ENCODE measurements at places on chromosomes 3 and 15.
A peak's percentile ranks its signal among the peaks of the same experiment; 100 is the strongest.

DNA sequence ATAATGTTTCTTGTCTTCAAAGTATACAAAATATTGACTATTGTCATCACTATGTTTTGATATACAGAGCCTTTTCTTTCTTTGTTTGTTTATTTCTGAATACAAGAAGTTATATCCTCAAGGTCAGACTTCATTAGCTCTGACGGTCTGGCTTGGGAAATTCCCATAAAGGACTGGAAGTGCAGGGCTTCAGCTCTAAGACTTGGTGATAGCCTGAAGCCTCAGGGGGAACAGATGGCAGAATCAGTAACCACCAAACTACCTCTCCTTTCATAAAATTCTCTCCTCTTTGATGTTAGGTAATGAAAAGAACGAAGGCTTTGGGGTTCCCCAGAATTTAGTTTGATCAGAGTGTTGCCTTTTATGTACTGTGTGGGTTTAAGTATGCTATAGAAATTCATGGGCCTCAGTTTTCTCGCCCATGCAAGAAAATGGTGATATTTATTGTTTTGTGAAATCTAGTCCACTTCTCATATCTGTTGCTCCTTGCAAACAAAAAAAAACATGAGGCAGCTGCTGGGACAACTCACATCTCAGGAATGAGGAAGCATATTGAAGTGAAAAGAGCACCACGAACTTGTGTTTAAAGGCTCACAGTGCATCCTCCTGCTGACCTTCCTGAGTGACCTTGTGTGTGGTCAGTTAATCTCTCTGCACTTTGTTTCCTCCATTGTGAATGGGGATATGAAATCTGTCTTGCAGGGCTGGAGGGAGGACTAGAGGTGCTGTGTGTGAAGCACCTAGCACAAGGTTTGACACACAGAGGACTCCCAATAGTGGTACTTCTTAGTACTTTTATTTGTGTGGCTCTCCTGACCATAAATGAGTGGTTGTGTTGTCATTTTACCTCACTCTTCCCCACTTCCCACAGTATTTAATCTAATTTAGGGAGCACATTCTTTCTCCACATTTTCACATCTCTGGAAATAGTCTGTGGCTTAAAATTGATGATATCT is 569.8 kb upstream of the IL12A start:
- DNase-seq: no peak

DNA sequence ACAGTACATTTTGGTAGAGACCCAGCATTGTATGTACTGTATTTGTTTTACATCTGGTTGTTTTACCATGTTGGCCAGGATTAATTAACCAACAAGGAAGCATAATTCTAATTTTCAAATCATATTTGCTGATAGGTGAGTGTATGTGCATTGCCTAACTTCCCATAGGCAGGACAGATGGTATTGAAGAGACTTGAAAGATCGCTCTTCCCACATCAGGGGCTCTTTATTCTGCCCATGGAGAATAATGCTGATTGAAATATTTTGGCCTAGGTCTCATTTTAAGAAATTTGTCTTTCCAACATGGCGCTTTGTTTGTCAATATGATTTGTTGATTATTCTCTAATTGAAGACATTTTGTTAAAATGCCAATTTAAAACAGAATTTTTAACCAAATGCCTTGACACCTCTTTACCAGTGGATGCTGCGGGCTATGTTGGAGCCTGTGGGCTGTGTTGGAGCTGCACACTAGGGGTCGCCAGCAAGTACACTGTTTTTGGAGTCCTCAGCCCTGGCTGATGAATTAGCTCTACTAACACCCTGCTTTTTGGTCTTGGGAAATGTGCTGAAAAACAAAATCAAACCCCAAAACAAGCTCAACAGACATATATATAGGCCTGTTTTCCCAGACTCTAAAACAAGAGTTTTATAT is 5.3 kb downstream of the P2RY12 start:
- no peak for DNase-seq

DNA sequence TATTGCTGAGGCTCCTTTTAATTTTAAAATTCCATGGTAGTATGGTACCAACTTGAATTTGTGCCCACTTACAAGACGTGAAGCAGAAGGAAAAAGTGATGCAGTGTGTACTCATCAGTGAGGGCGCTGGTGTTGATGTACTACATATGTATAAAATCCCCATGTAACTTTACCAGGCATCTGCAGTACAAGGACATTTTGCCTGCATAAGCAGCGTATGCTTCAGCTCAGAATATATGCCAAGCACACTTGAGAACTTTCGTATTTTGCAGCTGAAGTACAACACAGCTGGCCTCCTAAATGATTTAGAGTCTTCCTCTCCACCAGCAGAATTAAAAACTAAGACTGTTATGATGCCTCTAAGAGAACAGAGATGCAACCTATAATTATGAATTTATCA is 108.9 kb downstream of the RYR3 start:
- no peak for DNase-seq

GRCh38 chr15:63408524-63408923 is 26.9 kb upstream of the CA12 start:
- no peak for DNase-seq

DNA sequence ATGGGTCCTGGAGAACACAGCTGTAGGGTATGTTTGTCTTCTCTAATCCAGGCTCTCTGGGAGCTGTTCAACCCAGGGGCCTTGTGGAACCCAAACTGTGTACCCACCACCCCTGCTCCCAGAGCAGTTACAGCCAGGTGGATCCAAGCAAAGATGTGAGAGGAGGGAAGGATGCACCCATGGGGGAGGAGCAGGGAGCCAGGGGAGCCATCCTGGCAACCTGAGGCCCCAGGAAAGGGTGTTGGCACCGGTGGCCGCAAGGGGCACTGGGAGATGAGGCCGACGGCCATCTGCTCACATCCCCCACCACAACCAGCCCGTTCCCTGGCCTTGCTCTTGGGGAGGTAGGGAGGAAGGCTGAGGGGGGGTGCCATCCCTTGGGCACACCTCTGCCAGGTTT is 43.2 kb downstream of the CMTM6 start:
- no peak for DNase-seq

DNA sequence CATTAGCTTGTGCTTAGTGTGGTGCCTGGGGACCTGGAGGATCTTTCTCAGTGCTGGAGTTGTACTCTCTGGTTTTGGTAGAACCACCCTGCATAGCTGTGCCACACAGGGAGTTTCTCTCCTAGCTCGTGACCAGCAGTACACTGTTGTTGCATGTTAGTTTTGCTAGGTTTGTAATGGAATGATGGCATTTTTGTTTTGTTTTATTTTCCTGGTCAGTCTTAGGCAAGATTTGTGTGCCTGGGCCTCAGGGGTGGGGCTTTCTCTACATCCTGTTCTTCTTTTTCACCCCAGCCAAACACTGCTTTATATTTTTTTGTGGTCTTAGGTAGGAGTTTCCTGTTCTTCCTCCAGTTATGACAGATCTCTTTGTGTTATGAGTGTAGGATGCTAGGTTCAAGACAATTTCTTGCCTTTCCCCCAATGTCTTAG is 534.5 kb upstream of the KCNMB2 start:
- DNase-seq: no peak

DNA sequence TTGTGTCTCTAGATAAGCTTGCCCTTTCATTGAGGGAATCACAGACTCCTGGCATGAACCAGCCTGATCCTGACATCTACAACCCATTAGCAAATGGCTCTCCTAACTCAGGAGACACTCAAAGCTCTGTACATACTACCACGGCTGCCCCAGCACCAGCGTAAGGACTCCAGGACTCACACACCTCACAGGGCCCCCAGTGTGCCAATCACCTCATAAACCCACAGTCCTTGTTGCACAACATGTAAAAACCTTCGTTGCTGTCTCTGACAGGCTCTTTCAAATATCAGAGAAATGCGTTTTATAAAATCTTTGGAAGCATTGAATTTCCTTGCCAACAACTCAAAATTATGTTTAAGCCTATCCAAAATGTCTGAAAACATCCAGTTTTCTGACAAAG is 7.3 kb downstream of the FYCO1 start:
- DNase-seq: no peak

- DNase-seq: peak; percentile 69
Measured at GRCh38 chr15:35690698-35691116, 144.7 kb upstream of the DPH6 start.

- no peak for DNase-seq
Measured at GRCh38 chr3:27606537-27606936, 115.6 kb downstream of the EOMES start.

GRCh38 chr3:129812589-129812988 is 80.9 kb downstream of the TMCC1 start:
- no peak for DNase-seq

GRCh38 chr3:136994772-136995516 is 37.2 kb downstream of the IL20RB start:
- DNase-seq: peak; percentile 65

DNA sequence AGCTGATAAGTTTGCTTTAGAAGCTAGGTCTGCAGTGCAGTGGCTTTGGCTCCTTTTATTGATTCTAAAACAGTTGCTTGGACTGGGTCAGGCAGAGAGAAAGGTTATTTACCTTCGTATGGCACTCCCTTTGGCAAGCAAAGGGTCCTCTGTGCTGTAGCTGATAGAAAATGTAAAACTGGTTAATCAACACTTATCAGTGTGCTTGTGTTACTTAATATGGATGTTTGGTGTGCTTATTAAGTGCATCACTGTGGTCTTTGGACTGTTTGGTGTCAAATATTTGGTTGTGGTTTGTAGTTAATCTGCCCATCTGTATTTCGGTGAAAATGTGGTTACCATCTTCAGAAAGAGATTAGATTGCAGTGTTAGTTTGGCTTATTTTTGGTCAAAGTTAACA is 16.0 kb downstream of the UBE2E2 start:
- DNase-seq: no peak

Data from umbilical cord (tissue), 2 donors.